ENCODE measurements at places on chromosomes 13 and 19.

DNA sequence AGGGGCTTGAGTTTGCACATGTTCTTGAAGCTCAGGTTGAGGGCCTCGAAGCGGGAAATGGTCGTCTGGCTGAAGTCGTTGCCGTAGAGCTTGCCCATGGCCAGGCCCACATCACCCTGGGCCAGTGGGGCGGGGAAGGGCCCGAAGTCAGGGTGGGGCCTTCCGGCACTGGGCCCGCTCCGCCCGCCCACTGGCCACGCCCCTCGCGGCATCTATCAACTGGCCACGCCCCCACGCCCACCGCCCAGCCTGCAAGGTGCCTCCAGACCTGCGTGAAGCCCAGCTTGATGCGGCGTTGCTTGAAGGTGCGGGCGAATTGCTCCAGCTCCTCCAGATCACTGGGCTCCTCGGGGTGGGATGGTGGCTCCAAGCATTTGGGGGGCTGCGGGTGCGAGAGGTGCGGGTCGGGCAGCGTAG lies 19.9 kb downstream of the ZNF574 start:
- no peak for DNase-seq

DNA sequence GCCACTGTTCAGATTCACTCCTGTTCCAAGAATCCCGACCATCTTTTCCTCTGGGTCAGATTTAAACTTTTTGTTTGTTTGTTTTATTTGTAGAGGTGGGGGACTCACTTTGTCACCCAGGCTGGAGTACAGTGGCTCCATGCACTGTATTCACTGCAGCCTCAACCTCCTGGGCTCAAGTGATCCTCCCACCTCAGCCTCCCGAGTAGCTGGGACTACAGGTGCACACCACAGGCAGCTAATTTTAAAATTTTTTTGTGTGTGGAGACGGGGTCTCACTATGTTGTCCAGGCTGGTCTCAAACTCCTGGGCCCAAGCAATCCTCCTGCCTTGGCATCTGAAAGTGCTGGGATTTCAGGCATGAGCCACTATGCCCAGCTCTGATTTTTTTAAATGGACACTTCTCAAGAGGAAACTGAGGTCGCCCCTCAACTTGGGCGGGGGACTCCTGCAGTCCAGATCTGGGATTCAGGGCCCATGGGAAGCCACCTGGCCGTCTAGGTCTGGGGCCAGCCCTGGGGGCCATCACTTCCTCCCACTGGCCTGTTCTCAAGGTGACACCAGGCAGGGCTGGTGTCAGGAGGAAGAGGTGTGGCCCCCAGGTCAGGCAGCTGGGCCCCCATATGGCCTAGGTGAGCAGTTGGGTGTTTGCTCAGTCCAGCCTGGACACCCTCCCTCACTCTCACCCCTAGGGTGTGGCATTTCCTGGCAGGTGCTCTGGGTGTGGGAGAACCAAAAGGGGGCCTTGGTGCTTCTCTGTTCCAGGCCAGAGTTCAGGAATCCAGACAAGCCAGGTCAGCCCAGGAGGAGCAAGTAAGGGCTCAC lies 1.3 kb downstream of the B3GNT3 start:
- no peak for DNase-seq

DNA sequence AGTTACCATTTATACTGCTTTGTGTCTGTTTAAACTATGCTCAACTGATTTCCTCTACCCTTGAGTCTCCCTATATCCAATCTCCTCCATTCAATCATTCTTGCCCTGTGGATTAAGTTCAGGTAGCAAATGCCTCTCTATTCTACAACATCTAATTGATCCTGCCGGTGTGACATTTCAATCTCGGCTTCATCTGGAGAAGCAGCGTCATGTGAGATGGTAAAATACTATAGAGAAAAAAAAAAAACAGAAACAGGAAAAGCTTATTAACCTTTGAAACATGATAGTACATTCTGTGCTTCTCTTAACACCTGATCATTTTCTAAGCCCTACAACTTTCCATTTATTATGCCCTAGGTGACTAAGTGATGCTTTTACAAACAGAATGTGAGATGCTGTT lies 89.4 kb downstream of the KCTD12 start:
- DNase-seq: no peak

DNA sequence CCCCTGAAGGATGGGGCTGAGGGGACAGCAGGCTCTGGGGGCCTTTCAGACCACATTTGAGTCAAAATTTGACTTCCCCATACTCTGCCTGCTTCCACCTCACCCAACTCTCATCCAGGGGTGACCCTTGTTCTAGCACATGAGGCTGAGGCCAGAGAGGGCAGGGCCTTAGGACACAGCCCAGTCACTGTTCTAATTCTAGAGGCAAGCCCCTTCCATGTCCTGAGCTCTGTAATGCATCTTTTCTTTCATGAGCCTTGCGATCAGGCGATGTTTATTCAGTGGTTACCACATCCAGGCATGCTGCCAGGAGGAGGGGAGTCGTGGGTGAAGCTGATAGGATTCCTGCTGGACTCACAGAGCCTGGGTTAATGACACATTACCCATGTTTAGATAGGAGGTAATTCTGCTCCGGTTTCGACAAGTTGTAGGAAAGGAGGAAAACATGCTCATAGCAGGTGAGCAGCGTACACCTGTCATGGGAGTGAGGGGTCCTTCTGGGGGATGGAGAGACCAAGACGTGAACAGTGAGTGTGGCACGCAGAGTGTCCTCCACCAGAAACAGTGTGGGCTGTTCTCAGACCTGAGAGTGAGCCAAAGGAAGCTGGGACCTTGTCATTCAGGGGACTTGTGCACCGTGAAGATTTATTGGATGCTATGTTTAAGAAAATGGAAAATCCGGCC lies 9.3 kb downstream of the RPS9 start:
- no peak for DNase-seq
